ENCODE measurements at places on chromosomes 12 and 14. TPM values are rescaled to one million over a fixed set of nuclear protein-coding genes. Genes with fewer than 3 reads are reported as not detected.

OR5AU1 gene
- not detected for total RNA-seq

SERPINA12 gene
- not detected for total RNA-seq

DHRS2 gene
- total RNA-seq: 0.18 TPM

PDE3A gene
- 0.18 TPM for total RNA-seq

AMN gene
- total RNA-seq: under 0.01 TPM

DENR gene
- total RNA-seq: 32.2 TPM

KRR1 gene
- total RNA-seq: 40.0 TPM

ACVRL1 gene
- total RNA-seq: 5.8 TPM

RERG gene
- total RNA-seq: not detected

UNC79 gene
- total RNA-seq: not detected

DENND5B gene
- total RNA-seq: 13.4 TPM

KLRF2 gene
- not detected for total RNA-seq

NELL2 gene
- total RNA-seq: 0.28 TPM

OR4E2 gene
- not detected for total RNA-seq

PLEKHG7 gene
- total RNA-seq: under 0.01 TPM

GOLGA3 gene
- total RNA-seq: 102 TPM

PYM1 gene
- total RNA-seq: 27.8 TPM

NAV3 gene
- total RNA-seq: 98.3 TPM

PSEN1 gene
- total RNA-seq: 62.7 TPM

AICDA gene
- not detected for total RNA-seq

UNG gene
- total RNA-seq: 13.3 TPM

CIROP gene
- total RNA-seq: 0.28 TPM

PMEL gene
- 1.7 TPM for total RNA-seq

LRP1 gene
- total RNA-seq: 75.5 TPM

SALL2 gene
- 2.9 TPM for total RNA-seq

Measured in IMR-90 (cell line).